ENCODE measurements at places on chromosomes 11 and 22.

- DNase-seq: no peak
Measured at GRCh38 chr11:16382638-16383380, 26.5 kb upstream of the SOX6 start.

DNA sequence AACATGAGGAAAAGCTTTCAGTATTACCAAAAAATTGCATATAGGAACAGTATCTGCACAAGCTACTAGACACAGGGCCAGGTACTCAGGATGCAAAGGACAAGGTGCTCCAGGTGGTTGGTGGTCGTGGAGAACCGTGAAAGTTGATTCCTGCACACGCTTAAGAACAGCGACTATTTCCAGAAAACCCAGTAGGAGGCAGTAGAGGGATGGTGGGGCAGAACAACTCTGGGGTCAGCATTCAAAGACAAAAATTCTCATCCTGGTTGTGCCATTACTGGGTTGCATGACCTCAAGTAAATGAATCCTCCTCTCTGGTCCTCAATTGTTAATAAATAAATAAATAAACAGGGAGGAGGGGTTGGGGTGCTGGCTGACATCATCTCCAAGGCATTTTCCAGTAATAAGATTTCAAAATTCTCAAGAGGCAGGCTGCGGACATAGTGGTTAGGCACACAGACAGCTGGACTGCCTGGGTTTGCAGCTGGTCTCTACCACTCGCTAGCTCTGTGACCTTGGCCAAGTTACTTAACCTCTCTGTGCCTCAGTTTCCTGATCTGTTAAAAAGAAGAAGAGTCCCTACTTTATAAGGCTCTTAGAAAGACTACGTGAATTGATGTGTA lies 89.6 kb downstream of the ISX start:
- DNase-seq: no peak

- DNase-seq: no peak
Measured at GRCh38 chr22:39616051-39616450, 45.5 kb downstream of the CACNA1I start.

- DNase-seq: no peak
Measured at GRCh38 chr11:111069066-111069465, 176.5 kb upstream of the POU2AF2 start.

GRCh38 chr11:33303541-33303940 lies 46.4 kb downstream of the HIPK3 start:
- no peak for DNase-seq

- no peak for DNase-seq
Measured at GRCh38 chr11:116239247-116239646, 533.5 kb downstream of the BUD13 start.

GRCh38 chr22:44816141-44816540 lies 63.8 kb downstream of the ARHGAP8 start:
- DNase-seq: no peak

DNA sequence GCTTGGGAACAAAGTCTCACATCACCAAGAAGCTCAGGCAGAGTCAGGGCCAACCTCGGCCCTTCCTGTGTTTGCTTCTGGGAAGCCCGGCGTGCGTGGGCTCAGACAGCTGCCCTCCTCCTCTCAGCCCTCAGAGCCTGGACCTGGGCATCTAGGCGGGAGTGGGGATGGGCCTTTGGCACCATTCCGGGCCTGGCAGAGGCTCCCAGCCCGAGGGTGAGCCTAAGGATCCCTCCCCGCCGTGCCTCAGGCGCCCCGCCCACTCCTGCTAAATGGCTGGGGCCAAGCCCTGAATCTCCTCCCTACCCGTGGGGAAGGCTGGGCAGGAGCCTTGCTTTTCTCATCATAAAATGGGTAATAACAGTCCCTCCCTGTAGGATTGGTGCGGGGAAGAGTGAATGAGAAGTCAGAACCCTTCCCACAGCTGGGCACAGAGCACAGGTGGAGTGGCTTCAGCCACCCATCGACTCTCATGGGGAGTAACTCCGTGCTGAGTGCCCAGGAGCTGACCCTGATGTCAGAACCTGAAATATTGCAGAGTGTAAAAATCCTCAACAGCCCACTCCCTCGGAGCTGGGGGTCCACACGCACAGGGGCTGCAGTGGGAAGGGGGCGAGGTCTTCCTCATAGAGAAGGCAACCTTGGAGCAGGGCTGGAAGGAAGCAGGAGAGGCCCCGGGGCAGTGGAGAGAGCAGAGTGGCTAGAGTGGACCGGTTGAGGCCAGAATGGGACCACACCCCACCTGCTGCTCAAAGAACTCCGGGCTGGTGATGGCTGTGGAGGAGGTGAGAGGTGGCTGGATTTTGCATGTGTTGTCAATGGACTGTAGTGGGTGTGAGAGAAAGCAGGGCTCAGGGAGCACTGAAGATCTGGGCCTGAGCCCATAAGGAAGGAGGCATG lies 18.8 kb upstream of the CDKN1C start:
- no peak for DNase-seq

DNA sequence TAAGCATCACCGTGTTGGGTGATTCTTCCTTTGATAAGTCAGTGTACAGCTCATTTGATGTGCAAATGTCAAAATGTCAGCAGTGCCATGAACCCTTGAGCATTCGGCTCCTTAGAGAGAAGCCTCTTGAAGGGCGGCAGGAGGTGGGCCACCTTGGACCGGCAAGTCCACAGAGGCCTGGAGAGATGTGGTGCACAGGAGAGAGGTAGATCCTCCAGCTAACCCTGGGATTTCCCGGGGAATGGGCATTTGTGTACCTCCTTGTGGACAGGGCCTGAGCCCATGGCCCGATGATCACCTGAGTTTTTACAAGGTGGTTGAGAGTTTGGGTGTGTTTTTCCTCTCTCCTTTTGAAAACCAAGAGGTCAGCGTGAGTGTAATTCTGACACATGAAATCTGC lies 133.2 kb upstream of the RCN1 start:
- DNase-seq: no peak

- no peak for DNase-seq
Measured at GRCh38 chr22:38163844-38164550, 17.6 kb downstream of the PLA2G6 start.

Measured in neural crest cell (in vitro differentiated cells).